ENCODE measurements at places on chromosomes 3 and 15. TPM values are rescaled to one million over a fixed set of nuclear protein-coding genes. Genes with fewer than 3 reads are reported as not detected.

Gene OSTN
- not detected for total RNA-seq

Gene RNF123
- total RNA-seq, result 58.7 TPM

Gene ADAMTS9
- total RNA-seq, result not detected

Gene ACY1
- total RNA-seq, result 19.5 TPM

Gene SNTN
- not detected for total RNA-seq

Gene FAM162A
- total RNA-seq, result 12.2 TPM

Gene ITPKA
- not detected for total RNA-seq

Gene ACKR2
- total RNA-seq, result 0.56 TPM

Gene CACNA2D2
- 56.4 TPM for total RNA-seq

Gene EPHB1
- total RNA-seq, result 0.60 TPM

Gene TMIE
- not detected for total RNA-seq

Gene BMF
- 10.5 TPM for total RNA-seq

Gene ESYT3
- not detected for total RNA-seq

Gene CCRL2
- total RNA-seq, result 3.8 TPM

Gene MESP2
- not detected for total RNA-seq

Gene ARGFX
- total RNA-seq, result not detected

Gene HDC
- total RNA-seq, result 494 TPM

Gene HRG
- total RNA-seq, result not detected

Gene NOX5
- total RNA-seq, result 0.20 TPM

Gene LMAN1L
- total RNA-seq, result 0.72 TPM

Gene RHCG
- not detected for total RNA-seq

Gene DZIP1L
- total RNA-seq, result not detected

Gene IQCF5
- not detected for total RNA-seq

Gene CIDEC
- total RNA-seq, result not detected

All from natural killer cell (primary cell).